Stimulated activated CD4-positive, alpha-beta T cell treated with anti-CD3 and anti-CD28 coated beads, Interleukin-12 subunit alpha, Interleukin-12 subunit beta, amount 100 ng/mL, for 48 hours (primary cell): ENCODE measurements at places on chromosomes 12 and 14.
A peak's percentile ranks its signal among the peaks of the same experiment; 100 is the strongest.

GRCh38 chr12:26730481-26731350 is 102.3 kb downstream of the ITPR2 start:
- no peak for DNase-seq

GRCh38 chr14:21614240-21614639 is 20.5 kb downstream of the OR10G2 start:
- DNase-seq, result no peak

GRCh38 chr14:105051182-105052109 is 13.8 kb downstream of the GPR132 start:
- DNase-seq, result no peak

GRCh38 chr14:104264495-104265265 is 126.3 kb downstream of the KIF26A start:
- no peak for DNase-seq

- DNase-seq, result no peak
These were observed 62.1 kb upstream of the TRIM9 start for GRCh38 chr14:51157012-51157411.

DNA sequence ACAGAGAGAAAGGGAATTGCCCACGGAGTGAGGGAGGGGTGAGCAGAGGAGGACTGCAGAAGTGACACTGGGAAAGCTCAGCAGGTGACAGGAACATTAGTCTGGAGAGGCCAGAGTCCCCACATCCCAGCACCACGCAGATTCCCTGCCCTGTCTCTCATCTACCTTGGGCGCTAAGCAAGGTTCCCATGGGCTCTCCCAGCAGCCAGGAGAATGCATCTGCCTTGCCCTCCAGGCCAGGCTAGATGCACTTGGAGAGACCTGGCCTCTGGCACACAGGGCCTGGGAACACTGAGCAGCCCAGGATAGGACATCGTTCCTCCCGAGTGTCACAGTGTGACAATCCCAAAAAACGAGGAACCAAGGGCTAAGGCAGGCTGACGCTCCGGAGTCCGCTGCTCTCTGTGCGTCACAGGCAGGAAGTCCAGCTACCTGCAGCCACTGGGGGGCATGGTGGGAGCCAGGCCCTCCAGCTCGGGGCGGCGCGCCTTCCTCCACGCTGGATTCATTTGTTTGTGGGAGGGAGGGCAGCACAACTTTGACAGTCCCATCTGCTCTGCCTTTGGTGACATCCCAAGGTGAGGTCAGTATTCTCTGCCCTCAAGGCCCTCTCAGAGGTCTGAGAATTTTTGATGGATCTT is 5.4 kb upstream of the NGB start:
- DNase-seq, result no peak

GRCh38 chr14:52241087-52241793 is 26.3 kb upstream of the PTGDR start:
- DNase-seq, result no peak

DNA sequence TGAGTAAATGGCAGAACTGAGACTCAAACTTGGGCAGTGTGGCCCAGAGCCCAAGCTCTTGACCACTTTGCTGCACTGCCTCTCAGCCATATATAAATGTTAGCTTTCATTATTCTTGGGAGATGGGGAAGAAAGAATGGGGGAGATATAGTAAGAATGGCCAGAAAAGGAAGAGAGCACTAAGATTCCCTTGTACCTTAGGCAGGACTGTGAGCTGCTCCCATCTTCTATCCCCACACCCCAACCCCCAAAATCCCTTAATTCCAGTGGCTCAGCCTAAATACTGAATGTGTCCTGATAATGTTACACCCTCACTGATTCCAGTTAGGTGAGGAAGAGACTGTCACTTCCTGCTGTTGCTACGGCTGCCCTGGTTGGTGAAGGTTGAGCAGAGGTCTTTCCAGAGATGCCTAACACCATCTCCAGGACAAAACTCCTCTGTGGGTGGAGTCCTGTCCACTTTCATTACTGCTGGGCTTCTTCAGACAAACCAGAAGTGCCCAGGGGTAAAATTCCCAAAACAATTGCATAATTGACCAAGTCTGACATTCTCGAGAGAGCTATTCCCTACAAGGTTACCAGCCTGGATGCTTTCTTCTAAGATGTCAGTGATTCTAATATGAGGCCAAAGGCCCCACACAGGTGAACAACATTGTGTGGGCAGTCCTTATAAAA is 51.8 kb downstream of the GNG2 start:
- no peak for DNase-seq

DNA sequence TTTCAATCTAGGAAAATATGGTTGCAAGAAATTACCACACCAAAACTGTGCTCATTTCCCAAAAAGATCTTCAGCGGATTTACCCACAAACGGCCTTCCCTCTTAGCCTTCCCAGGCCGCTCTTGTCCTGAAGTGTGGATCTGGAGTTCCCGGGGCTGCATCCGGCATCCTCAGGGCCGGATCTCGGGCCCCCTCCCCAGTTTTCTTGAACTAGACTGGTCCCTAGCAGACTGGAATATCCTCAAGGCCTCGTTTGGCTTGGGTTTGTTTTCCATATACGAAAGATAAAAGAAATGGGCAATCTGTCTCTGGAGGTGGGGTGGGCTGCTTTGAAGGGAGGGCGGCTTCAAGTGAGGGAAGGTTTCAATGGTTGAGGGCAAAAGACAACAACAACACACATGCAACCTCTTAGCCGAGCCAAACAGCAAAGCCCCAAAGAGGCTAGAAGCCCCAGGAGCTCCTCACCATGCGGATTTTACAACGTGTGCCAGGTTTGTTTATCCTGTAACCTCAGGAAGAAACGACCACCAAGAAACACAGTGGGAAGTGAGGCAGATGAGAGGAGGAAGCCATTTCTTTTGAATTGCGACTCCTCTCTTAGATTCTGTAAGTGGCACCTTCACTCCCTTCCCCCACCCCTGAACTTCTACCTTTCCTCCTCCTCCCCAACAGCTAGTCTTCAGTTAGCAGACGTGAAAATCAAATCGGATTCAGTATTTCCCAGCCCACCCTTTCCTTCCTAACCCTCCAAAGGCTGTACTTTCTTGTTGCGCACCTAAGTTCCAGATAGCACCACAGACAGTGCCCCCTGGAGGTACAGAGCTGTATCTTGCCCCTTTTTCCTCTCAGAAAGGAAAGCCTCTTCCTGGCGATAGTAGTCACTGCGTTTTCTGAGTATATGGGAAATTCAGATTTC is 2.6 kb downstream of the MYF6 start:
- no peak for DNase-seq

GRCh38 chr14:68295316-68295816 is 475.8 kb downstream of the RAD51B start:
- no peak for DNase-seq

DNA sequence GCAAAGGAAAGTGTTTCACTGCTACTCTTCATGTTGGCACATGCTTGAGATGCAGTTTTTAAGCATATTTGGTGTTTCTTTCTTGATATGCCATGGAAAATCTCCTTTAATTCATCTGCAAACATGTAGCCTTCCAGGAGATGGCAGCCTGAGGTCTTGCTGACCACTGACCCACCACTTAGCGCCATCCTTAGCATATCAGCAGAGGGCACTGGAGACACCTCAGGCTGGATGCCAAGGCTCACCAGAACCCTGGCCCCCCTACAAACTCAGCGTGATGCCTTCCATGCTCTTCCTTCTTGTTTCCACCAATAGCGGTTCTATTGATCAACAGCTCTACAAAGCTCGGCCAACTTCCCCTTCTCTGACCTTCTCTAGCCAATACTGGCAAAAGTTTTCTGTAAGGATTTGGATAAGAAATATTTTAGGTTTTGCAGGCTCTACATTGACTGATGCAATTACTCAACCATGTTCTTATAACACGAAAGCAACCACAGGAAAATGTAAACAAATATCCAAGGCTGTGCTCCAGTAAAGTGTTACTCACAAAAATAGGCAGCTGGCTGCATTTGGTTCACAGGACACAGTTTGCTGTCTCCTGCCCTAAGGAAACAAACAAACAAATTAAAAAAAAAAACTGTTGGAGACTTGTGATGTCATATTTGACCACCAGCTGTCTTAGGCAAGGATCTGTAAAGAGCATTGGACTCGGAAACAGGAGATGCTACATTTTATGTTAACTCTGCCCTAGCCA is 209.7 kb downstream of the SLC15A4 start:
- DNase-seq, result no peak

GRCh38 chr14:58912799-58913432 is 275.2 kb downstream of the DACT1 start:
- no peak for DNase-seq

GRCh38 chr14:37172024-37172869 is at the start of gene SLC25A21:
Gene SLC25A21 (minus strand): TSS chr14:37172606.
- DNase-seq, result no peak

DNA sequence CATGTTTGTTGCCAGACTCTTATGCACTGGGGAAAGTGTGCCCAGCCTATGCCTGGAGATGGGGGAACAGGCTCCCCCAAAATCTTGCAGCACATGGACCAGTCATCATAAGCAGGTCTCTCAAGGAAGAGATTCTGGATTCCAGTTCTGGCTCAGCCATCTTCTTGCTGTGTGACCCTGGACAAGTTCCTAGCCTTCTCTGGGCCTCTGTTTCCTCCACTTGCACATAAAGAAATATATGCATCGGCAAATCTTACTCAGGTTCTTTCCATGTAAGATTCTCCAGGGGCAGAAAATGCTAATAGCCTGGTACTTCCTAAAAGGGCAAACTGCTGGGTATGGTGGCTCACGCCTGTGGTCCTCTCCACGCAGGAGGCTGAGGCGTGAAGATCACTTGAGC is 7.2 kb downstream of the OAS3 start:
- DNase-seq, result no peak

GRCh38 chr14:59086241-59086882 is 102.1 kb upstream of the DAAM1 start:
- DNase-seq, result no peak

DNA sequence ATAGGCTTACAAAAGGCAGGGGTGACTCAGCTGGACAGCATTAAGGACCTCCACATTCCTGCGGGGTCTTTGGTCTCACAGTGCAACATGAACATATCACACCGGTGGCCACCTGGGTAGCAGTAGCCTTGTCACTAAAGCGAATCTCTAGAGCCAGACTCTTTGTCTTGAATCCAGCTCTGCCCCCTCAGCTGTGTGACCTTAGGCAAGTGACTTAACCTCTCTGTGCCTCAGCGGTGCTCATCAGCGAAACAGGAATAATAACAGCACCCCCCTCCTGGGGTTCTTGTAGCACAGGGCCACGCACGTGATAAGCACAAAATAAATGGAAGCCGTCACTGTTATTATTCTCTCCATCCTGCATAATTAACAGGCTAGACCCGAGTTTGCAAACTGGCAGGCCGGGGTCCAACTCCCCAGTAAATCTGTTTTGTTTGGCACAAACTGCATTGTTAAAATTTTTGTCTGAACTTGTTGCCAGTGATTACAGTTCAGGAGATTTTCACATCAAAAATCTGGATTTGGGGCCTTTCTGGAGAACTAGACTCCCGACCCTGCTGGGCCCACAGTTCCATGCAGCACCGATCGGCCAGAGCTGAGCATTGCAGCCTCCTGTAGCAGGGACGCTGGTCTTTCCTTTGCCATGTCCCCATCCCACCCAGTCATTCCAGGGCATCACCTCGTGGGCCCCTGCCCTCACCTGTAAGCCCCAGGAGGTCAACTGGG is 174.8 kb downstream of the PHETA1 start:
- no peak for DNase-seq

- no peak for DNase-seq
These were observed 72.4 kb upstream of the USP44 start for GRCh38 chr12:95623554-95624170.

DNA sequence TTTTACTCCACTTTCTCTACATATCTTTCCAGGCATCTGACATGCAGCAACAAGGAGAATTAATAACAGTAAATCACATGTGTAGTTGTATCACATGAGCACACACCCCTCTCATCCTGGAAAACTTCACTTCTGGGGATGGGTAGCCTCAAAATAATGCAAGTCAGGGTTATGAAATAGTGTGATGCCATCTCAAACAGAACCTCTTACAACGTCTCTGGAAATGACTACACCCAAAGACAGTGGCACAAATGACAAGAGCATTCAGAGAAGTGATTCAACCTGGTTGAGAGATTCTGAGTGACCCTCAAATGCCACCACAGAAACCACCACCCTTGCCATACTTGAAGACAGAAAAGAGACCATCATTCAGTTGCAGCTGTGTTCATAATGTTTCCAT is 2.8 kb downstream of the DIO2 start:
- no peak for DNase-seq

- DNase-seq, result no peak
These were observed 135.7 kb downstream of the SCARB1 start for GRCh38 chr12:124727922-124728321.

GRCh38 chr14:96461950-96462798 is 40.0 kb upstream of the PAPOLA start:
- DNase-seq, result no peak

- peak; percentile 29 for DNase-seq
These were observed 129.8 kb upstream of the KRR1 start for GRCh38 chr12:75641031-75641780.

DNA sequence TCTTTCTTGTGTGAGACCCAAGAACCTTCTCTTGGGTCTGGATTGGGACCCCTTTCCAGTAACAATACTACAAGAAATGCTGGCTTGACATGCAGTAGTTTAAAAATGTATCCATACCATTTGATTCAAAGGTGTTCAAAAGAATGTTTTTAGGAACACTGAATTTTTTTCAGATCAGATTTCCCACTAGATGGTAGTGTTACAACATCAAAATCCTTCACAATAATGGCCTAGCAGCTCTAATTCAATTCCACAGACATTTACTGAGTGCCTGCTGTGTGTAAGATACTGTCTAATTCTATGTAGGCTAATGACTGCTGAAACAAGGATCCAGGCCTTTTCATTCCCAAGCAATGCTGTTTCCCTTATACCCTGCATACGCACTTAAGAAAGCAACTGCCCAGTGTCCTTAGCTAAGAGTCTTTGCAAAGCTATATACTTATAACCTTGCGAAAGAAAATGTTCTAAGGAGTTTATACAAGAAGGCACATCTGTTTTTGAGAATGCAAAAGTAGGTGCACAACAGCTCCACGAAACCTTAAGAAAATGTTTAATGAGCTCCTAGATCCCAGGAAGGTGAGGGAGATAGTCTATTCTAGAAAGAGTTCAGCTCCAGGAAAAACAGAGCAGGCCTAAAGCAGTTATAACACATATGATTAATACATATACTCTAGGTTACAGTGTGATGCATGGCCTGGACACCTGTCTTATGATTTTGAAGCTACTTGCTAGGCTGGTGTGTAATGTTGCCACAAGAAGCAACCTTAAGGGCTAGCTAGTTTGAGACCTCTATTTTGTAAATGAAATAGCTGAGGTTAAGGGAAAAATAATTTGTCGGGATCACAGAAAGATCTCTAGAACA is 50.9 kb upstream of the PKP2 start:
- no peak for DNase-seq

GRCh38 chr14:67927244-67927643 is 107.7 kb downstream of the RAD51B start:
- no peak for DNase-seq

DNA sequence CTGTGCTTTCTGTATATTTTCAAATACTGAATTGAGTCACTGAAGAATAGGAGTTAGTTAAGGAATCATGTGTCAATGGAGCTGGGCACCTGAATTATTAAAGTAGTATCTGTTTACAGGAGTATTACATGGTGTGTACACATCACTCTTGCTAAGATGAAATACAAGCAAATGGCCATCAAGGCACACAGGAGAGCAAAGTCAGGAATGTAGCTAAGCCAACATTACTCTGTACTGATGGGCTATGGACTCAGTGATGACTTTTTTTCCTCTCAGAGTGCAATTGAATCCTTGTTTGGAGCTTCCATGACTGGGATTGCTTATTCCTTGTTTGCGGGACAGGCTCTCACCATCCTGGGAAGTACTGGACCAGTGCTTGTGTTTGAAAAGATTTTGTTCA is 45.5 kb downstream of the SLC4A8 start:
- DNase-seq, result no peak

- DNase-seq, result no peak
These were observed 37.7 kb downstream of the LRRC74A start for GRCh38 chr14:76863724-76864407.

- no peak for DNase-seq
These were observed 3.1 kb downstream of the SLC25A29 start for GRCh38 chr14:100303179-100303578.
